ENCODE measurements at places on chromosomes 2 and 18. TPM values are rescaled to one million over a fixed set of nuclear protein-coding genes. Genes with fewer than 3 reads are reported as not detected.

Gene NEMP2
- 8.9 TPM for total RNA-seq

Gene SLC23A3
- 0.56 TPM for total RNA-seq

Gene ASIC4
- 1.6 TPM for total RNA-seq

Gene GKN2
- not detected for total RNA-seq

Gene ARHGAP28
- total RNA-seq, result 3.2 TPM

Gene FAP
- total RNA-seq, result 0.51 TPM

Gene CXCR1
- not detected for total RNA-seq

Gene CNDP1
- not detected for total RNA-seq

Gene RGPD4
- 0.24 TPM for total RNA-seq

Gene C1QL2
- not detected for total RNA-seq

Gene RESP18
- not detected for total RNA-seq

DNA sequence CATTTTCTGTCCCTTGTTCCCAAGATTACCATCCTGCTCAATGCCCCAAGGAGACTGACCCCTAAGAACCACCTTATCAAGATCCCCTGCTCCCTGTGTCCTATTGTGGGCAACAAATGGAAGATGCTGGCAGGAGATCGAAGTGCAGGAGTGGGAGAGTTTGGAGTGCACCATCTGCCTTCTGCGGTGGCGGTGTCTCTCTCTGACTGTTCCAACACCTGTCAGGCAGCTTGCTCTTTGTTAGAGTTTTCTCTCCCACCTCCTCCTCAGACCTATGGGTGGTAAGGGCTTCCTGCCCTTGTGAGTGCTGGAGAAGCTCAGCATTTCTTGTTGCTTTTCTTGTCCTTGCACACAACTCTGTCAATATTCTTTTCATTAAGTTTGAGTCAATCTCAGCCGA, 64.1 kb upstream of the SPHKAP start:
- no peak for DNase-seq

DNA sequence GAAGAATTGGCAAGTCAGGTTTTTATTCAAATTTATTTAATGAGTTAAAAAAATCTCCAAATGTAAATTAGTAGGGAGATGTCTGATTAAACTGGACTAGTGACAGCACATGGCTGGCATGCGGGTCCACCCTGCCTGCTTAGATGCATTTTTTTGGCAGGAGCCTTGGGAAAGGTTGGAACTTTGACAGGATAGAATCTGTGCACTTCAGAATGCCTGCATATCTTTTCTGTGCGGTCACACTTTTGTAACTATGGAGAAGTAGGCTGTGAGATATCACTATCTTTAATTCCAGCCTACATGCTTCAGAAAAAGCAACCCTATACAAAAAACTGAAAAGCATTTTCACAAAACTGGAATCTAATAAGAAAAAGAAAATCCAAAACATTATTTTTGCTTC, 317.8 kb downstream of the MBD2 start:
- no peak for DNase-seq

GRCh38 chr2:42060718-42061619, 13.1 kb downstream of the PKDCC start:
- DNase-seq, result peak; percentile 86

- peak; percentile 43 for DNase-seq
Observed at GRCh38 chr2:227472265-227473121, 537 bp downstream of the AGFG1 start.

- no peak for DNase-seq
Observed at GRCh38 chr18:10049747-10050146, 135.9 kb downstream of the VAPA start.

DNA sequence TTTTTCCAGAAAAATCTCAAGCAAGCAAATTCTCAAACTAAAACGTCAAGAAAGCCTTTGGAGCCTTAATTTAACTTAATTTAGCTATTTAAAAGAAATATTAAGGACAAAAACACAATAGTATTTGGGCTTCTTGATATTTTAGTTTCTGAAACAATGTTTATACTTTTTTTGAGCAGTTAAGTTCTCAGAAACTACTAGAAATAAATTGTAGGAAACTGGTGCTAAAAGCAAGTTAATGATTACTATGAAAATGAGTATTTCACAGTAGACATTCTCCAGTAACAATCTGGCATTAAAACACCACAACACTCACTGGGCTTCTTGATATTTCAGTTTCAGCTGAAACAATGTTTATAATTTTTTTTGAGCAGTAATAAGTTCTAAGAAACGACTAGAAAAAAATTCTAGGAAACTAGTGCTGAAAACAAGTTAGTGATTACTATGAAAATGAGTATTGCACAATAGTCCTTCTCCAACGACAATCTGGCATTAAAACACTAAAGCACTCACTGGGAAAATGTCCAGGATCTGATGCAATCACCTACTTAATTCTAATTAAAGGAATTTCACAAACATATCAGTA, 45.1 kb downstream of the TRAK2 start:
- no peak for DNase-seq

- no peak for DNase-seq
Observed at GRCh38 chr2:79619976-79620375, 107.1 kb downstream of the CTNNA2 start.

DNA sequence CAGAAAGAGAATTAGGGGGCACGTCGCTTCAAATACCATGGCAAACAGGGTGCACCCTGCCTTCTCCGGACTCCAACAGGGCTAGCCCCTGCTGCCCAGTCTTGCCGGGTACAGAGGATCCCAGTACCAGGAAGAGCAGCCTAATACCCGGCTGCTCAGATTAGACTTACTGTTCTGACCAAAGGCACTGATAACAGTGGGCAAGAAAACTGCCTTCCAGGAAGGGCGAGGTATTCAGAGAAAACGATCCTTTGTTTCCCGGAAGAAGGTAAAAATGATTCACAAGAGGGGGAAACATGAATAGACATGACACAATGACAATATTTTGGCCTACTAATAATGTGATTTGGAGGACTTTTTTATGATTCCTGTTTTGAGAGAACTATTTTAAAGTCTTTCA, 99.9 kb downstream of the SS18 start:
- DNase-seq, result no peak

- no peak for DNase-seq
Observed at GRCh38 chr2:241163601-241164118, 13.4 kb downstream of the PPP1R7 start.

DNA sequence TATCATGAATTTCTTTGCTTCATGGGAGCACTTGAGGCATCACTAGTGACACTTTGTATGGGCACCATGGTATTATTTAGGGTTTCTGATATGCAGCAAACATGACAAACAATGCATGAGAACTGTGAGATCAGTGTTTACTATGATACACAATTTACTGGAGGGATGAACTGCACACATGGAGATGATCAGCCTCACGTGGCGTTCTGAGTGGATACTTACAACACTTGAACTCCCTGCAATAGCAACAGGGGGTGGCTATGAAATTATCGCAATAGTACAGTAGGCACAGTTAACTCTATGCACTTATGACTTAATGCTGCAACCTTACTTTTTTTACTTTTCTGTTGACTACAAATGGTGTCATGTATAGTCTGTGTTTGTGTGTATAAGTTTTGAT, 18.5 kb upstream of the UGT1A8 start:
- DNase-seq, result no peak

DNA sequence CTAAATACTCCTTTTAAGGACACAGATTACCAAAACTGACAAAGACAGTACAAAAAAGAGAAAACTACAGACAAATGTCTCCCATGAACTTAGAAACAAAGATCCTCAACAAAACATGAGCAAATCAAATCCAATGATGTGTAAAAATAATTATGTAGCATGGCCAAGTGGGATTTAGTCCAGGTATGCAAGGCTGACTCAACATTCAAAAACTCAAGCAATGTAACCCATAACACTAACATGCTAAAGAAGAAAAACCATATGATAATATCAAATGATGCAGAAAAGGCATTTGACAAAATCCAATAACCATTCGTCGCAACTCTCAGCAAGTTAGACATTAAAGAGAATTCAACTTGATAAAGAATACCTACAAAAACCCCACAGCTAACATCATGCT, 239.0 kb upstream of the KLHL29 start:
- DNase-seq, result no peak

- DNase-seq, result no peak
Observed at GRCh38 chr2:73830871-73831401, 2.2 kb downstream of the STAMBP start.

DNA sequence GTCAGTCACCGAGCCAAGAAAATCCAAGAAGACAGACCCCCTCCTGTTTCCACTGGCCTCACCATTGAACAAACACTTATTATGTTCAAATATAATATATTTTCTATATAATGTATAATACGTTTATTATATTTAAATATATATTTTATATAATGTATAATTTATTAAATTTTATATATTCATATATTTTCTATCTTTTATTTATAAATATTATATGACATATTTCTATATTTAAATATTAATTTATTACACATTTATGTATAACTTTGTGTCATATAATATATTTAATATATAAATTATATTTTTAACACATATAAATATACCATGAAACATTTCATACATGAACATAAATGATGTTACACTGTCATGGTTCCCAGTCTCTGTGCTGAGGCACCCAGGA, 60.9 kb upstream of the RMDN2 start:
- no peak for DNase-seq

DNA sequence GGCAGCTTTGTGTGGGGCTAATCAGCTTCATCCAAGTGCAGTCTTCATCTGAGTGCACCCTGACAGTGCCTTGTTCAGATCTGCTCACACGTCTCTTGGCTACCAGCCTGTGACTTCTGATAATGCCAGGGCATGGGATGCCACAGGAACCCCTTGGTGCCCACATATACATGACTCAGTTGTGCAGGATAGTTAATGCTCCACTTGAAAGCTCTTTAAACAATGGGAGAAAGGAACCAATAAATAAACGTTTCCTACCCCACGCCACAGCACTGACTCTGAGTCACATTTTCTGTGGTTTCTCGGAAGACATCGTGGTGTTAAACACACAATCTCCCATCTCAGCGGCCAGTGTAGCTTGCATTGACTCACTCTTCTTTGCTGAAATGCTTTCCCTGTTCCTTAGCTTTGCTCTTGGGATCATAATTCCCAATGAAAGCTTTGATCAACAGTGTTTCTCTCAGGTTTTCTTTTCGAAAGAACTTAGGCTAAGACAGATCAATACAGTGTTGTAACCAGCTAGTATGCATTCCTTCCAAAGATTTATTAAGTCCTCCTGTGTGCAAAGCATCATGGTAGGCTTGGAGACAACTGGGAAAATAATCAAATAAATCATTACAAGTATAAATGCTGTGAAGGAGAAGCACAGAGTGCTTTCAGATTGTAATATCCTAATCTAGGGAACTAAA, 142.0 kb downstream of the COPS8 start:
- no peak for DNase-seq

DNA sequence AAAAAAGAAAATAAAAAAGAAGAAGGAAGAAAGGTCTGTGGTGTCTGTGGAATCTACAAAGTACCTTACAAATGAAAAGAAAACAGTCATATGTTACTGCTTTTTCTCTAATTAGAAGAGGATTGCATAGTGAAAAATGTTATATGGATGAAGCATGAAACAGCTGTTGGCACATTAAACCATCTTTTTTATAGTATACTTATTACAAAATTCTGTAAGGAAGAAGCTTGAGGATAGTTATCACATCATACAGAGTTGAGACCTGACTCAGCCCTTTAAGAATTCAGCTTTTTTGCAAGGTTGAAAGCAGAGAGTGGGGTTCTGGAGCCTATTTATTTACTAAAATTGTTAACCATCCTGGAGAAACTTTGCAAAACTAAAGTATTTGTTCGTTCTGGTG, 222.7 kb downstream of the PHLPP1 start:
- DNase-seq, result no peak

- DNase-seq, result peak; percentile 81
Observed at GRCh38 chr2:56185101-56185581, 1.4 kb downstream of the CCDC85A start.

GRCh38 chr2:233857511-233858141, 3.3 kb upstream of the HJURP start:
- DNase-seq, result no peak

GRCh38 chr2:241014224-241014623, 15.8 kb downstream of the SNED1 start:
- DNase-seq, result no peak

DNA sequence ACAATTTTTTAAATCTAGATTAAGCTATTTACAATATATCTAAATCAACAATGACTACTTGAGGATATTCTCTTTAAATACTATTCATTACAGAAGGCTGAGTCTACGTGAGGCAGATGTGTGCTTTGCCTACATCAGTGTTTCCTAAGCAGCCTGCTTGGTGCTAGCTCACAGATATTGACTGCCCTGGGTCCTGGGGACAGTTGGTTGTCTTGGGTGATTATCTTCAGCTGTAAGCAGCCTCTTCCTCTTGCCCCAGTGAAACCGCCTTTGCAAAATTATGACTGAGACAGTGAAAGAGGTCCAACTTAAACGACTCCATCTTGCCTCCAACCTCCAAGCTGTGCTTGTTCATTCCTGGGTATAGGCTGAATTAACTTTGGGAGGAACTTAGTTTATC, 39.6 kb upstream of the CCDC88A start:
- DNase-seq, result no peak

- no peak for DNase-seq
Observed at GRCh38 chr2:200383380-200384110, 77.1 kb downstream of the SPATS2L start.

GRCh38 chr2:133240491-133241223, 327.6 kb downstream of the NCKAP5 start:
- DNase-seq, result no peak

GRCh38 chr2:71923887-71924533, 223.7 kb downstream of the CYP26B1 start:
- DNase-seq, result peak; percentile 68

DNA sequence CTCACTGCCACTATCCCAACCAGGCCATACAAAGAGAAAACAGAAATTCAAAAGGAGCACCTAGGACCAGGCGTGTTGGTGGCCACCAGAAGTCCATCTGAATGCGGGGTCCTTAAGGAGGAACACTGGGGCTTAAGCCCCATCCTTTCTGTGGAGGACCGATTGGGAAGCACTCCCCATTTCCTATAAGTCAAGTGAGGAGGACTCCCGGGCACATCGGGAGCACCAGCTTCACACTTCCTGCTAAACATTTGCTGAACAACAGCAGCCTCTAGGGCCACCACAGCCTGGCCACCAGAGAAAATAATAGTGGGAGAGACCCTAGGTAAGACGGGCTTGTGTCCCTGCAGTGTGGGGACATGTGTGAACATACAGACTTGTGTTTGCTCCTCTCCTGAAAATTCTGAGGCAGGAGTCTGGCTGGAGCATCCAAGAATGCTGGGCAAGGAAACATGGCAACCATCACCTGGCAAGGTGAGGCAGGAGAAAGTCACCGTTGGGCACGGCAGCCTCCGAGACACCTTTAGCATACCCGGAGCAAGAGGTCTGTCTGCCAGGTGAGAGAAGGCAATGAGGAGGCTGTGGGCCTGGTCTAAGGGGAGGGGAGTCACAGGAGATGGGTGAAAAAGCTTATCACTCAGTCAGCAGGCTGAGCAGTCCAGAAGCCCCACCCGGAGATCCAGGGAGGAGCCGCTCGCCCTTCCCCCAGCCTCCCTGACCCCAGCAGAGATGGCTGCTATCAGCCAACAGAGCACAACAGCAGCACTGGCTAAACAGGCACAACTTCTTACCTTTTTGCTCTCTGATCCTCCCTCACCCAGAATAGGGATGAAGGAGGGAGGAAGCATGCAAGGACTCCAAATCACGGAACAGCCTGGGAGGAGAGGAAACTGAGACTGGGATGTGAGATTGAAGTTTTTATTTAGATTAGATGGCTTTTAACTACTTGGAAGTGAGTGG, 282.3 kb downstream of the EIPR1 start:
- no peak for DNase-seq
